Brain (organoid and tissue), 16 donors: ENCODE measurements at places on chromosomes 7 and 10.
A peak's percentile ranks its signal among the peaks of the same experiment; 100 is the strongest.

- no peak for DNase-seq
These were observed 59.8 kb downstream of the CSGALNACT2 start for GRCh38 chr10:43197834-43198681.

DNA sequence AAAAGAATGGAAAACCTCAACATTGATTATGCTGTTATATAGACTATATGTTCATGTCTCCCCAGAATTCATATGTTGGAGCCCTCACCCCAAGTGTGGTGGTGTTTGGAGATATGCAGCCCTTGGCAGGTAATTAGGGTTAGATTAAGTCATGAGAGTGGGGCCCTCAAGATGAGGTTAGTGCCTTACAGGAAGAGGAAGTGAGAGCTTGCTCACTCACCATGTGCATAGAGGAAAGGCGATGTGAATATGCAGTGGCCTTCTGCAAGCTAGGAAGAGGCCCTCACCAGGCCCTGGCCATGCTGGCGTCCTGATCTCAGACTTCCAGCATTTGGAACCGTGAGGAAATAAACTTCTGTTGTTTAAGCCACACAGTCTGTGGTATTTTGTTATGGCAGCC lies 14.8 kb downstream of the ZNF33A start:
- DNase-seq = no peak

DNA sequence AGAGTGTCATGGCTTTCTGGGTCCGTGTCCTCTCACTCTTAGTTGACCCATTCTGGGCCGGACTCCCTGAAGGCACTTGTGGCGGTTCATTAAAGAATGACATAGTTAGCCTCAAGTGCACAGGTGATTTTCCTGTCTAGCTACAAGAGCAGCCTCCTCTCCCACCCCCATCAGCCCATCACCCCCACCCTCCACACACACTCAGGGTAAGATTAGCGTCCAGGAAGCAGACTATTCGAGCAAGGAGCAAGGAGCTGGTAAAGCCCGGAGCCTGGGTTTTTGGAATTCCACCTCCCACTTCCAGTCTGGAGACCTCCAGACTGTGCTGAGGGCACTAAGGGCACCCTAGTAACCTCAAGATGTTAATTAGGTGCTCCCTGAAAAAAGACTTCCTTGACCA lies 39.5 kb downstream of the TACR2 start:
- no peak for DNase-seq

DNA sequence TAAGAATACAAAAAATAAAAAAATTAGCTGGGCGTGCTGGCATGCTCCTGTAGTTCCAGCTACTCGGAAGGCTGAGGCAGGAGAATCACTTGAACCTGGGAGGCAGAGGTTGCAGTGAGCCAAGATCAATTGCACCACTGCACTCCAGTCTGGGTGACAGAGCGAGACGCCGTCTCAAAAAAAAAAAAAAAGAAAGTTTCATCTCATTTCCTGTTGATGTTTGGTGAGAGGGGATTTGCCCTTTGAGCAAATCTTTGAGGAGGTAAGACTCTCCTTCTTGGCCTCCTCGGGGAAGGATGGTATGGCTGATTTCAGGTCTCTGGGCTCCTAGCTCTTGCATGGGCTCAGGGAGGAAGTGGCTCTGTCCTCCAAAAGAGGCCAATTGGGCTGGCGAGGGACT lies 3.6 kb upstream of the GRID2IP start:
- no peak for DNase-seq

DNA sequence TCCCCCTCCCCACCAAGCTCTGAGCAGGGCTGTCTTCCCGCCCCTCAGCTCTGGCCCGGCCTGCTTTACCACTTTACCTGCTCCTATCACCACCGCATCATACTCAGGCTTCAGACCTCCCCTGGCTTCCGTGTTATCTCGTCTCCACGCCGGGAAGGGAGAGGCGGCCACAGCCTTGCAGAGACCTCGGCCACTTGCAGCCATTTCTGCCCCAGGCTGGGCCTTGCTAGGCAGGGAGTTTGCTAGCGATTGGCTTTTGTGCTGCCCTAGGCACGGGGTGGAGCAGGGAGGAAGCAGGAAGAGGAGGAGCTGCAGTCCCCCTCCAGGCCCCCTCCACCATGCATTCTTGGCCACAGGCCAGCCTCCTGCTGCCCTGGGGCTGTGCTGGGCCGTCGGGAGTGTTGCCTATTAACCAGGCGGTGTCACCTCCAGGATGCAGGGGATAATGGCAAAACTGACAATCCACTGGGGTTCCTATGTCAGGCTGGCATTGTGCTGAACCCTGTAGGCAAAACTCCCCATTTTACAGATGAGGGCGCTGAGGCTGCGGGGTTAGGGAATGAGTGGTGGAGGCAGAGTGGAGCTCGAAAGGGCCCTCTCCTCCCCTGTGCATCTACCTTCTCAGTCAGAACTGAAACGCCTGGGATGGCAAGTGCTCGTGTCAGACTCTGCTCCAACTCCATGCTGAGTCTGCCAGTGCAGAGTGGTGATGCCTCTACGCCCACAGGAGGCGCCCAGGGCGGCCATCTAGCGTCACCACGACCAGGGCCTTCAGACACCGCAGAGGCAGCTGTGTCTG lies at the start of gene PYROXD2:
Gene PYROXD2 (minus strand): TSS at position 251 of the 799 bp plus-strand sequence. CDS start 47 bp downstream, at position 204.
- DNase-seq = peak; percentile 82

DNA sequence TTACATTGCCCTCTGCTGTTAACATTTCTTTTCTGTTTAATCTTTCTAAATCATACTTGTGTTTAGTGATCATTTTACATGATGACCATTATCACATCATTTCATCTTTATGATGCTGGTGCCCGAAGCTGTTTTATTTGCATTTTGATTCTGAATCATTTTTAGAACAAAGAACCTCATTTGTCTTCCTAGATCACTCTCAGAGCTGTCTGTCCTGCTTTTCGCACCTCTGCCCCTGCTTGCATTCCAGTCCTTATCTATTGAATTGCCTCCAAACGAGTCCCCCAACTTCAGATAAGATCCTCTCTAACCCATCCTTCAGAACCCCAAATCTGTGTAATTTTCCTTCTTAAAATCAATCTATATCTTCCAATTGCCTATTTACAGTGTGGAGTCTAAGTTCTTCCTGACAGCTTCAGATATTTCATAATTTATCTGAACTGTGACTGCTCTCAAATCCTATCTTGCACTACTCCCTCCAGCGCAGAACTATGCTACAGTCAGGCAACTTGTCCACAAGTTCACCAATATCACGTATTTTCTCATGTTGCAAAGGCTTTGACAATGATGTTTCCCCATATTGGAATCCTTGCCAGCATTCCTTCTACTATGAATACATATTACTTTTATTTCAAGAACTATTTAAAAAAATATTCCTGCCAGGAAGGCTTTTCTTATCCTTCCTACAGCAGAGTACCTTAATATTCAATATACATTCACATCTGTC lies 346.5 kb upstream of the CACNA2D1 start:
- DNase-seq = no peak

DNA sequence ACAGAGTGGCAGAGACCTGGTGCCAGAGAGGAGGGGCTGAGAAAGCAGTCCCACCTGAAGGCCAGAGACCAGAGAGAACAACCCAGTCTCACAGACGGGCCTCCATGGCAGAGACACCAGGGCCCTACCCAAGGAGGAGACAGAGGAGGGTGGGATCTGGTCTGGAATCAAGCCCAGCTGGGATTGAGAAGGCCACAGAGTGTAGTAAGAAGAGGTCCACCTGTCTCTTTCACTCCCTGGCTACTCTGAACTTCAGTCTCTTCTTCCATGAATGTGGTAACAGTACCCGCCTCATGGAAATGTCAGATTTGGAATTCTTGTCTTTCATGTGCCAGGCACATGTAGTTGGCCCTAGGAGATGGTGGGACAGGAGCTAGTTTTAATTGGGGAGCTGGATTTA lies 55.6 kb downstream of the CLIP2 start:
- no peak for DNase-seq

- no peak for DNase-seq
These were observed 2.3 kb downstream of the CDK13 start for GRCh38 chr7:39952374-39952773.

DNA sequence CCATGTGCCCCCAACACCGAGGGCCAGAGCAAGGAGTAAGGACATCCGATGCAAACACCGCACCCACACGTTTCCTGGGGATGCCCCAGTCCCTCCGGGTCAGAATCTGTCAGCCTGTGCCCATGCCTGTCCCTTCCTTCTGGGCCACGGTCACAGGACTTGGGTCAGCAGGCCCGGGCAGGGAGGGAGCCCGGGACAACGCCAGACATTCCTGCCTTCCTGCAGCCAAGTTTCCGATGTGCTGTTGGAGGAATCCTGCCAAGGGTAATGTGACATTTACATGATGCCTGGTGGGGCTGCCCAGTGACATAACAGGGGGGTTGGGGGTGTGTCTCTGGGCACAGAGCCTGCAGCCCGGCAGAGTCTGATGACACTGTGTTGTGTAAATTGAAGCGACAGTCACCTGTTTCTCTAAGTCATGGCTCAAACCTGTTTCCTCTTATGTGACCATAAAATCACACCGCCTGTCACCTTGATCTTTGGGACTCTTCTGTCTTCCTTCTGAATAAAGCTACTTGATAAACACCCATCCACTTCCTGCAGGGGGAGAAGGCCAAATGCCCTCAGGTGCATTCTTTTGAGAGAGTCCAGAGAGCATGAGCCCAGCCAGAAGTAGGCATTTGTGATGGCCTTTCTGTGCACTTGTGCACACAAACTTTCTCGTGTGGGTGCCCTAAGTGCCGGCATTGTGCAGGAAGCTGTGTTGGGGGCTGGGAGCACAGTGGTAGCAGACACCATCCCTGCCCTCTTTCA lies 175.3 kb upstream of the RHEB start:
- peak; percentile 46 for DNase-seq

- DNase-seq = peak; percentile 34
These were observed 16.2 kb upstream of the NME8 start for GRCh38 chr7:37832194-37832593.

GRCh38 chr7:104878577-104878976 lies 135.4 kb upstream of the KMT2E start:
- DNase-seq = no peak
